ENCODE measurements at places on chromosomes 16 and 17.

DNA sequence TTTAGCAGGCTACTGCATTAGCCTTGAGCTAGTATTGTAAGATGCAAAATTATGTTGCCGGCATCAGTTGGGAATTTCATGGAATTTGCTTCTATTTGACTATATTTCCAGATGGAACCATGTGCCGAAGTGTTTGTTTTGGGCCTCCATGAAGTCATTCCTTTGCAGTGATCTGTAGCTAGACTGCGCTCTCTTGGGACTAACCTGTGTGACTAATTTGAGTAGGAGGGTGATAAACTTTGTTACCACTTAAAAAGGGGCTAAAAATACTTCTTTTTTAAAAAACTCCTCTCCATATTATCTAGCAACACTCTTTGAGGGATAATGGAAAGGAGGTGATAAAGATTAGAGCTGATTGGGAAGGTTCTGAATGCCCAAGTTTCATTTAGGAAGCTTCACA lies 166.8 kb upstream of the TBX2 start:
- DNase-seq, result no peak

DNA sequence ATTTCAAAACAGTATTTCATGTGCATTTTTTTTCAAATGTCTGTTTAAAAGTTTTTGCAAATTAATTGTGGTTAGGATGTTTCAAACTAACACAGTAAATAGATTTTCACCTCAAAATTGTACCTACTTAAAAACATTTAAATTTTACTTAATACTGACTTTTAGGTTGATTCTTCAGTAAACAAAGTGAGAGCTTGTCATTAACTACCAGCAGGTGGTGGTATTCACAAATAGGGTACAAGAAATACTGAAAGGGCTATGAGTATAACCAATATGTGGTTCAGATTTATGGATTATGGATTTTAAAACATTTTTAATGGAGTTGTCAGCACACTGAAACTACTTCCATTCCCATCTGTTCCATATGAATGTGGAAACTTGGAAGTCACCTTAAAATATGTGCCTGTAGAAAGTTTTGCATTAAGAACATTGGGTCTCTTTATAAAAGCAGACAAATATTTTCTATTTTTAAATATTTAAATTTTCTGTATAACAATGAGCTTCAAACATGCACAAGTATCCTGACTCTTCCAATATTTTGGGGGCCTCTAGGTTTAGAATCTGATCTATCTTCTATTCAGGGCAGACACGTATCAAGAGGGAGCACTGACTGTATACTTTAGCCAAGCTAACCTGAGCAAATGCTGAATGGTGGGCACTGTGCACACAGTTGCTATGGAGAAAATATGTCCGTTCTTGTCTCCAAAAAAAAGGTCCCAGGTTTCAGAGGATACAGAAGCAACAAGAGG lies 155.6 kb downstream of the SNX11 start:
- DNase-seq, result no peak

DNA sequence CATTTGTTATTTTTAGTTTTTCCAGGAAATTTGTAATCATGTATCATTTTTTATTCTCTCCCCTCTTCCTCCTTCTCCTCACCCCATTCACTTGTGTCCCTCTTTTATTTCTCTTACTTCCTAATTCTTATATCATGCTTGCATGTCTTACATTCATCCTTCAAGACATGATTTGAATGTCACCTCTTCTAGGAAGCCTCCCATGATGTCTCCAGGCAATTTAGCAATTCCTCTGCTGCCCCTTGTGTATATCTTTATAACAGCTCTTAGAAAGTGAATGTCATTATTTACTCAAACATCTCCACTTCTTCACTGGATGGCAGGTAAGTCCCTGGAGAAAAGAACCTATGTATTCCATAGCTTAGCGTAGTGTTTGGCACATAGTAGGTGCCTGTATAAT lies 7.8 kb downstream of the HNF1B start:
- no peak for DNase-seq

DNA sequence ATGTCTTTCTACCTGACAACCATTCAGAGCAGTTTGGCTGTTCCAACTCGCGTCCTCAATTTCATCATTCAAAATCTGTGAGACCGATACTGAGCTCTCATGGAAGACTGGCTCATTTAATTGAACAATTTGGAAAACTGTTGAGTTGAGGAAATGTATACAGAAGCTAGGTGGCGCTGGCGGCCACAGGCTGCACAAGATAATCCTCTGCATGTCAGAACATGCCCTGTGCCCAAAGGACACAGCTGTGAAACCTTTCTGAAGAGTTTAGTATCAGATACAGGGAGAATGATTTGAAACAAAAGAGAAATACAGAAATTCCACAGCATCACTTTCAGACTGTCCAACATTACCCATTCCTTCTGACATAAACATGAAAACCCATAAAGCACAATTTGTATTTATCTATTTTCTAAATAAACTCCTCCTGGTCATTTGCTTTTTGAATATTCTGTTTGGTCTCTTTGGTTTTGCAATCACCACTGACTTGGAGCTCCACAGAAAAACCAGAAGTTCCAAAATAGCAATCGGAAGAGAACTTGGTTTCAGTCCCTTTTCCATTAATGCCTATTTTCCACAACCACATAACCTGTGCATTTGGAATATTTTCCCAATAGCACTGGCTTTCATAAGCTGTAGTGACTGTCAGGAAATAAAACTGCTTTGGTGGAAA lies 192.8 kb downstream of the MAP2K6 start:
- peak; percentile 3 for DNase-seq

GRCh38 chr17:75181608-75182318 lies 996 bp downstream of the SUMO2 start:
- DNase-seq, result no peak

GRCh38 chr17:51674579-51675255 lies 414.4 kb downstream of the UTP18 start:
- no peak for DNase-seq

DNA sequence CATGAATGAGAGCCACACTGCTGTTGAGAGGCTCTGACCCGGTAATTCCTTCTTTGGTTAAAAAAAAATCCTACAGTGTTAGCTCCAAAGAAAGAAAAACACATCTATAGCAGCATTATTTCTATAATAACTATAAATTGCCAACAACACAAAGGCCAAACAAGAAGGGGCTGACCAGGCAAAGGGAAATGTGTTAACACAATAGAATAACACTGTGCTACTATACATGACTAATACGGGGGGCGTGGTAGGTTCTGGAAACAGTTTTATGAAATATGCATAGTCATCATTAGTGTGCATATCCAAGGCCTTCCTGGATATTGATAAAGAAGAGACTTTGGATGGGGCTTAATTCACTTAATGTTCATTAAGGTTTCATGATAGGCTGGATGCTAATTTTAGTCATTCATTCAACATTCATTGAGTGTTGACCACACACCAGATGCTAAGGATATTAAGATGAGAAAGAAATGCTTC lies 50.0 kb upstream of the CCL1 start:
- no peak for DNase-seq

- no peak for DNase-seq
Measured at GRCh38 chr16:79430191-79430678, 170.3 kb downstream of the MAF start.

GRCh38 chr17:43661699-43662412 lies at the start of gene MEOX1:
TSS of gene MEOX1 (minus strand) at chr17:43661922. CDS start at chr17:43661534, 388 bp downstream.
- no peak for DNase-seq
